ENCODE measurements at places on chromosomes 13 and 19. TPM values are rescaled to one million over a fixed set of nuclear protein-coding genes. Genes with fewer than 3 reads are reported as not detected.

DNA sequence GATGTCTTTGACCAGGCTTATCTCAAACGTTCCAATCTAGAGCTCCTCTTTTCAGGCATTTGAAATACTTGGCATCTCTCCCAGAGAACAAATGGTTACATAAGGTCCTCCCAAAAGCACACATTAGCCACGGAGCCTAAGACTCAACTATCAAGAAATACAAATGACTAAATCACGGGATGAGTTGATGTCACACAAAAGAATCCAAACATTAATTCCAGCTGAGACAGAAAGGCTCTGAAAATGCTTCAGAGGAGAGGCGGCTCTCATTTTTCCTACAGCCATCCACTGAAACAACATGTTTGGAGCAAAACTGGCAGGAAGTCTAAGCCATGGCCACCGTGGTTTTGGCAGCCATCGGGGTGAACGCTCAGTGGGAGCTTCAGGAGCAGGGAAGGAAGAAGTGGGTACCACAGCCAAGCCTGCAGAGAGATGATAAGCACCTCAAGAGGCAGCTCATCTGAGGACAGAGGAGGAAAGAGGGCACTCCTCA is 122.5 kb downstream of the STK24 start:
- peak; percentile 19 for DNase-seq

GRCh38 chr19:447816-448560 is 12.8 kb downstream of the SHC2 start:
- DNase-seq = no peak

- DNase-seq = no peak
Observed at GRCh38 chr19:5873617-5874199, 3.4 kb upstream of the FUT5 start.

DNA sequence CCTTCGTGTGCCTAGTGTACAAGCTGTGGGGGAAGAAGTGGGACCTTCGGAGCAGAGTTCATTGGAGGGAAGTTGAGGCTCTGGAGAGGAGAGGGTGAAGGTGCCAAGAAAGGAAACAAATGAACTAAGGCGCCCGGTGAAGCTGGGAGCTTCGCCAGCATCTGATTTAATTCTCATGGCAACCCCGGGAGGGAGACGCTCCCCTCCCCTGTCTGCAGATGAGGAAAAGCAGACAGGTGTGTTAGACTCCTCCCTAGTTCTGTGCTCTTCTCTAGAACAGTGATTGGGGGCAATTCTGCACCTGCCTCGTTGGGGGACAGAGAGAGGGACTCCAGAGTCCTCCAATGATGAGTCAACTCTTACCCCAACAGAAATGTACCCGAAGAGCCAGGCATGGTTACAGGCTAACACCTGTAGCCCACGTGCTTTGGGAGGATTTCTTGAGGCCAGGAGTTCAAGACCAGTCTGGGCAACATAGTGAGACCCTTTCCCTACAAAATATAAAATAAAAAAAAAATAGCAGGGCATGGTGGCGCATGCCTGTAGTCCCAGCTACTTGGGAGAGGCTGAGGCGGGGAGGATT is 4.2 kb downstream of the SSC5D start:
- DNase-seq = no peak

GRCh38 chr13:37069597-37070103 is 10.2 kb upstream of the SUPT20H start:
- DNase-seq = no peak

DNA sequence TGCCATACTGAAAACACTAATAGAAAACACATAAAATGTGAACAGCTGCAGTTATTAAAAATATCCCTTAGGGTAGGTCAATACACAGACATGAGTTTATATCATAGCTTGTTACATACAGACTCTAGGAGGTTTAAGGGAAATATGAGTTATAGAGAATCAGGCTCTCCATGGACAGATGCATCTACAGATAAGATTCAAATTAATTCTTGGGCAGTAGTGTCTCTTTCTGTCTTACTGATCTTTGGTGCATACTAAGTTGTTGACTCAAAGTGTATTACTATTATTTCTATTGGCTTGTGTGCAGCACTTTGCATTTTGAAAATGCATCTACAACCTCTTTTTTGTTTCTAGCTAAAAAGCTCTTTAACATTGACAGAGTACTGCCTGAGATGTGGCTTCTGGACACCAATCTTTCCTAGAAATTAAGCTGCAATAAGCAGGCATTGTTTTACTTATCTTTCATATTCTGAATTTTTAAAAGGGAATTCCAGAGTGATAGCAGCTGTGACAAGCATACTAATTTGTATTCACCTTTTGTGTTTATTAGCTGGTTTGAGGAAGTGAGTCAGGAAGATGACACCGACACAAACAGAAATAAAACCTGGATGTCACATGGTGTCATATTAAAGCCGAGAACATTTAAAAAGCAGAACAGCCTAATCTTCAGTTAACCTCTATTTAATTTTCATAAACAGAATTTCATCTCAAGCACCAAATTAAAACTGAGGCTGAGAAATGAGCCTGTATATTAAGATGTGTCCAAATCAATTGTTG is 399.0 kb downstream of the PCDH9 start:
- no peak for DNase-seq

DNA sequence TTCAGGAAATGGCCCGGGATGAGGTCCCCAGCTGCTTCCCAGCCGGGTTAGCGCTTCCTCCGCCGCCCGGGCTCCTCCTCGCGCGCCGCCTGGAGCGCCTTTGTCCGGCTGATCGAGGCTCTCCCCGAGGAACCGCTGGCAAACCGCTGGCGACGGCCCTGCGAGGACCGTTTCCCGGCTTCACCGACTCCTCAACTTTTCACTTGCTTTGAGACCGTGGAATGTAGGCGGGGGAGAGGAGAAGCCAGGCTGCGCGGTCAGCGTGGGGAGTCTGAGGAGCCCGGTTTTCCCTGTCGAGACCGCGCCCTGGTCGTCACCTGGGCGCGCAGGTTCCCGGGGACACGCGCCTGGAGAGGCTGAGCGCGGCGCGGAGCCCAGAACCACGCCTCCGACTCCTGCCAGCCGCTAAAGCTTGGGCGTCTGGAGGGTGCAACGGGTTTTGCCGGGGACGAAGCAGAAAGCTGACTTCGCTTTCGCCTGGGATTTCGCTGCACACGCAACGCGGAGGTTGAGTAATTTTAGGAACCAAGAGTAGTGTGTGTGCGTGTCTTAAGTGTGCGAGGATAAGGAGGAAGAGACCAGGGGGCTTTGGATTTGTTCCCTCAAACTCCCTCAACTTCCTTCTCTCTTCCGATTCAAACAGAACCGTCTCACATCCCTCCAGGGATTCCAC is 7.3 kb upstream of the DGKH start:
- DNase-seq = peak; percentile 44

DNA sequence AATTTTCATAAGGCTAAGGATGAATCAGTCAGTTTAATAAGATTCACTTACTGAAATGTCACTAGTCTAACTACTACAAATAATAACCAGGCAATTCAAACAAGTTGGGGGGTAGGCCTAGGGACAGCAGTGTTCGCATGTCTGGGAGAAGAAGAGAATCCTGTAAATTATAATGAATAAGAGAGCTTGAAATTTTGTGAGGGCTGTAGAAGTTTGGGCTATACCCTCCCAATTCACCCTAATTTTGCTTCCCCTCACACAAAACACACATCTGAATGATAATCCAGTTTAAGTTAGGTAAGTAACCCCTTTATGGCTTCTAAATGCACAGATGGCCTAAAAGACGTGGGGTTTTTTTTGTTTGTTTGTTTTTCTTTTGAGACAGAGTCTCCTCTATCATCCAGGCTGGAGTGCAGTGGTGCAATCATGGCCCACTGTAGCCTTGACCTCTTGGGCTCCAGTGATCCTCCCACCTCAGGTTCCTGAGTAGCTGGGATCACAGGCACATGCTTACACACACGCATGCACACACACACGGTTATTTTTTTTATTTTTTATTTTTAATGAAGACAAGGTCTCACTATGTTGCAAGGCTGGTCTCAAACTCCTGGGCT is 69.9 kb downstream of the TBC1D4 start:
- no peak for DNase-seq

- DNase-seq = no peak
Observed at GRCh38 chr19:3186891-3187661, 1.3 kb downstream of the NCLN start.

- DNase-seq = no peak
Observed at GRCh38 chr13:94703721-94704314, 8.5 kb downstream of the SOX21 start.

DNA sequence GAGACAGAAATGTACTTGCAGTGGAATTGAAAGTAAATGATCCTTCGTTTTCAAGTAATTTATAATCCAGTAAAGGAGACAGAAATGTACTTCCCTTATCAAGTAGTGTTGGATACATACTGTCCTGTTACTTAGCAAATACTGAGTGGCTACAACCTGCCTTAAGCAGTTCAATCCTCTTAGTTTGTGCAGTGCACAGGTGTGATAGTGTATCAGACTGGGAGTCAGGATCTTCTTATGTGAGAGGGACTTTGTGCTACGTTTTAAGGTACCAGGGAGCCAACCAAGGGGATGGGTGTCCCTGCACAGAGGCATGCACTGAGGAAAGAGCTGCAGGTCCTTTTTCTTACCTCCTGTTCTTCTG is 111.1 kb downstream of the DNAJC3 start:
- no peak for DNase-seq

DNA sequence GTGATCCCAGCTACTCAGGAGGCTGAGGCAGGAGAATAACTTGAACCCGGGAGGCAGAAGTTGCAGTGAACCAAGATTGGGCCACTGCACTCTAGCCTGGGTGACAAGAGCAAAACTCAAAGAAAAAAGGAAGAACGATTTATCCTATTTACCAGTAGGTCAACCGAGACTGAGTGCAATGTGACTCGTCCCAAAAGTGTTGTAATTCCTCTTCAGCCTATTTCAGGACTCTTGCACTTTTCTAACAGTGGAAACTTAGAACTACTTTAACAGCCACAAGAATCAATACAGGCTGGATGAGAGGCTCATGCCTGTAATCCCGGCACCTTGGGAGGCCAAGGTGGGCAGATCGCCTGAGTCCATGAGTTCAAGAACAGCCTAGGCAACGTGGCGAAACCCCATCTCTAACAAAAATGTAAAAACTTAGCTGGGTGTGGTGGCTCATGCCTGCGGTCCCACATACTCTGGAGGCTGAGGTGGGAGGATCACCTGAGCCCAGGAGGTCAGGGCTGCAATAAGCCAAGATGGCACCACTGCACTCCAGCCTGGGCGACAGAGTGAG is 4.3 kb upstream of the NR1H2 start:
- no peak for DNase-seq

DNA sequence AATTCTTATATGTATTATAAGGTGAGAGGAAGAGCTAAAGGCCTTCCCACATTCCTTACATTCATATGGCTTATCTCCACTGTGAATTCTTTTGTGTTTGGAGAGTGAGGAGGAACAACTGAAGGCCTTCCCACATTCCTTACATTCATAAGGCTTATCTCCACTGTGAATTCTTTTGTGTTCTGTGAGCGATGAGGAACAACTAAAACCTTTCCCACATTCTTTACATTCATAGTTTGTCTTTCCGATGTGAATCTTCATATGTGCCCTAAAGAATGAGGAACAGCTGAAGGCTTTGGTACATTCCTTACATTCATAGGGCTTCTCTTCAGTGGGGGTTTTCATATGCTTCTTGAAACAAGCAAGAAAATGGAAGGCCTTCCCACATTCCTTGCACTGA is 13.3 kb downstream of the ZNF699 start:
- no peak for DNase-seq

- DNase-seq = no peak
Observed at GRCh38 chr13:51328488-51328887, 11.0 kb upstream of the SERPINE3 start.

GRCh38 chr13:107864543-107865317 is 350.6 kb downstream of the LIG4 start:
- peak; percentile 27 for DNase-seq

- DNase-seq = no peak
Observed at GRCh38 chr19:15871570-15871969, 26.3 kb downstream of the CYP4F2 start.

- DNase-seq = peak; percentile 9
Observed at GRCh38 chr13:23433171-23434153, at the start of gene SACS. Gene SACS, minus strand, starts transcription at chr13:23433702. Its CDS starts 22,463 bp downstream, at chr13:23411239.

- DNase-seq = peak; percentile 90
Observed at GRCh38 chr19:33302175-33302973, at the start of gene CEBPA. Gene CEBPA, minus strand, starts transcription at chr19:33302534. Its CDS starts 120 bp downstream, at chr19:33302414.

- no peak for DNase-seq
Observed at GRCh38 chr13:29195456-29195855, 375.3 kb downstream of the MTUS2 start.

GRCh38 chr13:30406779-30407416 is 15.4 kb upstream of the UBE2L5 start:
- no peak for DNase-seq

DNA sequence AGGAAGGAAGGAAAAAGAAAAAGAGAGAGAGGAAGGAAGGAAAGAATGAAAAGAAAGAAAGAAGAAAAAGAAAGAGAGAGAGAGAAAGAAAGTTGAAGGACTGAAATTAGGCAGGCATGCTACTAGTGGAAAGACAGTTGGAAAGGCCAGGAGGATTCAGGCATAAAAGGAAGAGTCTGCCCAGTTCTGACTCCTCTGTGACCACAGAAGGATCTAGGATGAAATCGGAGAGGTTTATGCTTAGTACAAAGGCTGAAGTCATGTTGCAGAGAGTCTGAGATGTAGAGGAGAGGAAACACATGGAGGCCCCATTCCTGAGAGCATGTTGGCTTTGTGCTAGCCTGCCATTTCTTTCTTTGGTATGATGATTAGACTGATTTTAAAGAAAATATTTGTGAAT is 246.5 kb upstream of the ARGLU1 start:
- DNase-seq = no peak

Gene DMPK
- total RNA-seq = 1.1 TPM

Gene C1QTNF9
- total RNA-seq = under 0.01 TPM

Gene NCR1
- 11.3 TPM for total RNA-seq

Gene ZNF836
- total RNA-seq = 5.4 TPM

Gene VSTM1
- 2.2 TPM for total RNA-seq

Gene TPGS1
- total RNA-seq = 59.0 TPM

Gene IL12RB1
- 7.5 TPM for total RNA-seq

Gene MED29
- 35.5 TPM for total RNA-seq

Gene TBXA2R
- total RNA-seq = 1.3 TPM

Gene ZNF135
- total RNA-seq = 14.8 TPM

Gene ZMYM2
- total RNA-seq = 37.2 TPM

Gene METTL21C
- not detected for total RNA-seq

Gene GSX1
- not detected for total RNA-seq

Gene SLC44A2
- total RNA-seq = 46.3 TPM

Gene CYP4F2
- 1.3 TPM for total RNA-seq

Gene U2AF1L4
- 12.1 TPM for total RNA-seq
